HT1080 (cell line): ENCODE measurements at places on chromosomes 5 and 9.
A peak's percentile ranks its signal among the peaks of the same experiment; 100 is the strongest.

- no peak for DNase-seq
Measured at GRCh38 chr9:25678846-25679360, 659 bp upstream of the TUSC1 start.

DNA sequence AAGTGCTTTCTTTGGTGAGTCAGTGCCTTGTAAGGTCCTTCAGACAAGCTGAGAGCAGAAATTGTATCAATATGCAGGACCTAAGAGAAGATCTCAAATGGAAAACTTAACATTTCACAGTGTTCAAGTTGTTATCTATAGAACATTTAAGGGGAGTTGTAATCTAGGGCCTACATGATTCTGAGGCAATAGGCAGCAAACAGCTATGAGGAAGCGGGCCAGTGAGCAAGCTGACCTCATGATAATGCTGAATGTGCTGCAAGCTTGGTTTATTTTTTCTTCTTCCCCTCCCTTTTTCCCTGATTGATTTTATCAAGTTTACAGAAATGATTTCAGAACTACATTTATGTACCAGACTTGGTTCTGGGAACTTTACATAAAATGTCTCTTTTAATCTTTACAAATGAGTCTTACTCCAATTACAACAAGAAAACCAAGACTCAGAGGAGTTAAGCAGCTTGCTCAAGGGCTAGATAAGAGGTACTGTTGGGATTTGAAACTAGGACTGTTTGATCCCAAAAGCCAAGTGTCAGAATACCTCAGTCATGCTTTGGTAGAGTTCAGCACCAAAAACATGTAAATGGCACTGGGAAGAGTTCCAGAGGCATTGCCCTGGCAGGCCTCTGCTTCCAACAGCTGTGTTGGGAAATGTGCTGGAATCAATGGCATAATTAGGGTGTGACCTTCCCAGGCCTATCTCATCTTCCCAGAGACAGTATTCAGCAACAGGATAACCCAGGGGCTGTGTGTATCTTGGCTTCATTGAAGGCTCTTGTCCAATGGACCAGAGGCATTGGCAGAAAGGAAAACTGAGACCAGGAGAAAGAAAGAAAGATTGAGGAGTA lies 130.1 kb downstream of the LRRC70 start:
- no peak for DNase-seq

GRCh38 chr5:149289301-149289700 lies 17.6 kb downstream of the AFAP1L1 start:
- no peak for DNase-seq

DNA sequence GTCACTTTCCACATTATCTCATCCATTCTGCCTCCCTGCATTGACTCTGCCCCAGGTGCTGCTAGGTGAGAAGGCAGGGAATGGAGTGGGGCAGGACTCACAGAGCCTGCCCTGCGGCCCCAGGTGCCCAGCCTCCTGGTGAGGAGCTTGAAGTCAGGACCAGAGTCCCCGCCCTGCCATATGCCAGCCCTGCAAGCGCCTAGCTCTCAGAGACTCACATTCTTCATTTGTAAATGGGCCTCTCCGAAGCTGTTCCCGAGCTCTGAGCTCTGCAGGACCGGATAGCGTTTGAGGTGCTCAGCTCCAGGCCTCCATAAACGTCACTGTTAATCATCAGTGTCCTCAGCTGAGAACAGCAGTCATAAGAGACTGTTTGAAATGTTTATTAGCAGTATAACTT lies 75.1 kb upstream of the STXBP1 start:
- DNase-seq, result no peak

GRCh38 chr9:122228191-122228567 lies 578 bp downstream of the LHX6 start:
- no peak for DNase-seq

DNA sequence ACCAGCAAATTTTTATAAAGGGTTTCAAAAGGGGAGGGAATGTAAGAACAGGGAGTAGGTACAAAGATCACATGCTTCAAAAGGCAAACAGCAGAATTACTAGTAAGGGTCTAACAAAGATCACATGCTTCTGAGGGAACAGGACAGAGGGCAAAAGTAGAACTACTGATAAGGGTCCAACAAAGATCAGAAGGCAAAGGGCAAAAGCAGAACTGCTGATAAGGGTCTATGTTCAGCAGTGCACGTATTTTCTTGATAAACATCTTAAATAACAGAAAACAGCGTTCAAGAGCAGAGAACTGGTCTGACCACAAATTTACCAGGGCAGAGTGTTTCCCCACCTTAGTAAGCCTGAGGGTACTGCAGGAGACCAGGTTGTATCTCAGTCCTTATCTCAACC lies 469.5 kb upstream of the PIK3R1 start:
- no peak for DNase-seq

DNA sequence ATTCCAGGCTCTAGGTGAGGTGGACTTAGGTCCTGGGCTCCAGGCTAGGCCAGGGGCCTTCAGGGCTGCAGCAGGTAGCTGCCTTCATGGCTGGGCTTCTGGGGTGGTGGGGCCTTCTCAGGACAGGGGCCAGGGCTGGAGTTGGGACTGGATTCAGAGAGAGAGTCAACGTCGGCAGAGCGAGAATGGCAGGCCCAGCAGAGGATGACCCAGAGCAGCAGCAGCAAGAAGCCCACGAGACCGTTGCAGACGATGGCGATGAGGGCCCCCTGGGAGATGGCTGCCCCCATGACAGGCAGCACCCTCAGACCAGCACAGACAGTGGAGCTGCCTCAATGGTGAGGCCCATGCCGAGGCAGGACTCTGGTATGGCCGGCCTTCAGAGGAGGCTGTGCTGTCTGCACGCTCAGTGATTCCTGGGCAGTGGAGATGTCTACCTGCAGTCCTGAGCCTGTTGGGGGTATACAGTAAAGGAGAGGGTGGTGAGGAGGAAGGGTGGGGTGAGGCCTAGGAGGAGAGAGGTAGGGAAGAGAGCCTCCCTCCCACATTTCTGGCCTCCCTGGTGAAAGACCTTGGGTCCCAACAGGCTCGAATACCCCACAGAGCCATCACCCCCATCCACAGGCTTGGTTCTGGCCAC lies 1.3 kb downstream of the ENHO start:
- DNase-seq, result no peak

DNA sequence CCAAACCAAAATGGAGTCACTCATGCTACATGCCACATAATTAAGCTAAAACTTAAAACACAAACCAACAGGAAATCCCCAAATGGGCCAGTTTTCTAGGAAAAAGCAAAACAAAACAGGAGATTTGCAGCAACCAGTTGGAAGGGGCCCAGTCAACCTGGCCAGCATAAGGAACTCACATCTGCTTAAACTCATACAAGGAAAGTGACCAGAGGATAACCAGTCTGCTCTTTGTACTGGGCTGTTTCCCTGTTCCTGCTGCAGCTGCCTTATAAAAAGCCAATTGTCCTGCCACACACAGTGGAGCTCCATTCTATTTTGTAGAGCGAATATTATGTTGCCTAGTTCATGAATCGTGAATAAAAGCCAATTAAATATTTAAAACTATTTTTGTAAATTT lies 29.5 kb upstream of the PTPDC1 start:
- no peak for DNase-seq

- DNase-seq, result no peak
Measured at GRCh38 chr9:68861436-68861835, 152.5 kb downstream of the PRKACG start.

DNA sequence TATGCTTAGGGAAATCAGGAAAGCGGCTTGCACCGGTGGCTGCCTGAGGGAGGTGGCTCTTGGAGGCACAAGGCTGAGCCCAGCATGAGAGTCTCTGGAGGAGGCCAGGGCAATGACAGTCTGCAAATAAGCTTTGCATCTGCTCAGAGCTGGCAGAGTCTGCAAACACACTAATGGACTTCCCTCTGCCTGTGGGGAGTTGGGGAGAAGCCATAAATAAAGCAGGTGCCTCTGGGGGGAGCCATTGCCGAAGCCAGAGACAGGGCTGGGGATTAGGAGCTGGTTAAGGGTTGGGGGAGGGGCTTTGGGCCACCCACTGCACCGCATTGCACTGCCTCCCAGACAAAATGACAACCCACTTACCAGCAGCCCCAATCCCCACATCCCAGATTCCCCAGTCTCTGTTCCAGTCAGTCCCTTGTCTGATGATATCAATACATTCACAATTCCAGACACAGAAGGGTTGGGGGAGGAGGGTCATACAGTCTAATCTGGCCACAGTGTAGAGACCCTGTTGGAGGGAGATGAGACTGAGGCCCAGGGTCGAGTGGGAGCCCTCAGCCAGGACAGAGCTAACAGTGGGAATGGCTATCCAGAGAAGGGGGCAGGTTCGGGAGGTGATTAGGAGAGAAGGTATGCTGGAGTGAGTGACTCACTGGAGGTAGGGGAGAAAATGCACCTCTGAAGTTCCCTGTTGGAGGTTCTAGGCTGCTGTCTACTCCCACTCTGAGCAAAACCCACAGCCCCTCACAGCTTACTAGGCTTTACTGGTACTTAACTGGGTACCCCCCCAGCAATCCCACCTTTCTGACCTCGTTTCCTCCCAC lies 53.7 kb downstream of the PAX5 start:
- DNase-seq, result no peak

- DNase-seq, result peak; percentile 87
Measured at GRCh38 chr9:127122176-127123063, at the start of gene ANGPTL2. Gene ANGPTL2 (minus strand): TSS chr9:127122635. CDS start chr9:127108731, 13,904 bp downstream.

DNA sequence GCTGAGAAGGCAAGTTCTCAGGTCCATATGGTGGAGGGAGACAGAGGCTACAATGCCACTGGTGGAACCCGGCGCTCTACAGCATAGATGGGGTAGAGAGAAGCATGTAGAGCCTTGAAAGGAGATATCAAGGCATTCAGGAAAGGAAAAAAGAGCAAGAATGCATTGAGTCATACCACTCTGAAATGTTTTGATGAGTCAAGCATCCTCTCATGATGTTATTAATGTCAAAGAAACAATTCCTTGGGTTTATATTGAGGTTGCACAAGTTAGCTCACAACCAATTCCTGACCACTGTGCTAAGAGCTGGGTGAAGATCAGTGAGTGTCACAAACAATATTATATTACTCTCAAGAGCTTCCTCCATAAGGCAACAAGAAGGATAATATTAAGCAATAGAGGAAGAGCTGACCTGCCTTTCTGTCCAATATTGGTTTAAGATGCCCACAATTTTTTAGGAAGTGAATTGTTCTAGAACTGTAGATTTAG lies 178.0 kb downstream of the RFK start:
- peak; percentile 96 for DNase-seq

DNA sequence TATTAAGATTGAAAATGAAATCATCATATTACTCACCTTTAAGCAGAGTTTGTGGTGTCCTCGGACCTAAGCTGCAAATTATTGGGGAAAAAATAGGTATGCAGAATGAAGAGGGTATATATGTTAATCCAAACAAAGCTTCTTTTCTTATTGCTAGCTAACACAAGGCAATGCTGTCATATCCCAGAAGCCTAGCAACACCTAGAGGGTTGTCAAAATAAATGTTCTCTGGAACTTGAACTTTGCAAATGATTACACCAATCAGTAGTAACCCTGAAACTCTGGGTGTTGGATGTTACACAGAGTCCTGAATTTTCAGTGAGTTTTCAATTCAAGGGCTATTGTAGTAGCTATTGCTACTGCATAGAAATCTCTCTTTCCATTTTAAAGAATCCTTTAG lies at the start of gene C6:
TSS of gene C6 (minus strand) at position 193 of the 400 bp plus-strand sequence. CDS start 10,302 bp downstream, outside the sequence.
- no peak for DNase-seq

- peak; percentile 88 for DNase-seq
Measured at GRCh38 chr5:139658928-139659667, 10.9 kb downstream of the CXXC5 start.

- DNase-seq, result no peak
Measured at GRCh38 chr5:98602534-98603112, 170.8 kb upstream of the RGMB start.

DNA sequence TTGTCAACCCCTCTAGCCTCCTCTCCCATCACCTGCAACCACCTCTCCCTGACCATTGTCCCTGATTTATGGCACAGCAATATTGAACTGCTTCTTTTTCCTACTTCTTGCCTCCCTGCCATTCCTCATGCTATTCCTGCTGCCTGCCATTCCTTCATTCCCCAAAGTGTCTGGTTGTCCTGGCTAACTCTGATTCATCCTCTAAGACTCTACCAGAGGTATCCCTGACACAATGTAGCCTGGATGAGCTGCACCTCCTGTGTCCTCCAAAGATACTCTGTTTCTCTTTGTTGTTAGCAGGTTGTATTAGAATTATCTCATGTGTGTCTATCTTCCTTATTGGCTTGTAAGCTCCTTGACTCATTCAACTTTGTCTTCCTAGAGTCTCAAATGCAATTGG lies 53.5 kb upstream of the PTPN3 start:
- DNase-seq, result no peak

DNA sequence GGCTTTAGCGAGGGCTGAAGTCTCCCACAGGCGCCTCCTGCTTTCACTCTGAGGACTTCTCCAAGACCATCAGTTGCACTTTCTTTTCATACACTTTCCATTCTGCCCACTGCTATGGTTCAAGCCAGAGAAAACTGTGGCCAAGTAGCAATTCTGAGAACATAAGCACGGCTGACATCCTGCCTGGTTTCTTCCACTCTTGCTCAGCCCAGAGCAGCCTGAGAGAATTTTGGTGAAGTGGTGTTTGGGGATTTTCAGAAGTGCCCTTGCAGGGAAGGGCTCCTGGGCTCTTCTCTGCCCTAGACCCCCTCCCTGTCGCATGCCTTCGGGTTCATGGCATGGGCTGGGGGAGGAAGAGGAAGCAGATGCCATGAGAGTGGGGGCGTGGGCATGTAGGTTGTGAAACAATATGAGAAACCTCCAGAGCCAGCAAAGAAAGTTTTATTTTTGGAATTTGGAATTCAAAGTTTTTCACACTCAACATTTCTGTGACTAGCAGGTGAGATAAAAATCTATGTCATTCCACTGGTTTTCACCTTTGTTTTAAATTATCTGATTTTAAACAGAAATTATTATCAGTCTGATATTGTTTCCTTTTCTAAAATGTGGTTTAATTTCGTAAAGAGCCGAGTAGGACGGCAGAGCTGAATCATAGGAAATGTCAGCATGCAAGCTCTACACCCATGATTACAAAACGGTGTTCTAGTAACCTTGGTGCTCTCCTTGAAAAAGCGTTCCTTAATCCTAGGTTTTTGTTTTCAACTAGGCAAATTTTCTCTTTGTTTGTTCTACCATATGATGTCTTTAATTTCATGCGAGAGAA lies 27.8 kb upstream of the TNFSF8 start:
- peak; percentile 19 for DNase-seq

DNA sequence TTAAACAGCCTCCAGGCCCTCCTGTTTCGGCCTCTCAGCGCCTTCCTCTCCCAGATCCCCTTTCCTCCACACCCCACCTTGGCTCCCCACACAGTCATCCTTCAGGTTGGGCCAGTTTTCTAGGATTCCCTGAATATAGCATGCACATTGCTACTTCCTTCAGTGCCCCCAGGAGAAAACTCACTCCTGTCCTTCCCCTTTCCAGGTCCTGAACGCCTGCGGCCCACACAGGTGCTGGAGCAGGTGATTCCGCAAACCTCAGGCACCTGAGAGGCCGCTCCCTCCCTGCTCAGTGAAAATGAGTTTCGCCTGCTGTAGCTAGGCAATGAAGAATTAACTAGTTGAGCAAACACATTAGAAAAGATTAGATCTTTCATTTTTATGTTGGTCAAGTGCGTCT lies 185.0 kb downstream of the MED10 start:
- no peak for DNase-seq

- DNase-seq, result peak; percentile 56
Measured at GRCh38 chr5:125372694-125373631, 626.5 kb upstream of the ZNF608 start.
